ENCODE measurements at places on chromosomes 13 and 19.

DNA sequence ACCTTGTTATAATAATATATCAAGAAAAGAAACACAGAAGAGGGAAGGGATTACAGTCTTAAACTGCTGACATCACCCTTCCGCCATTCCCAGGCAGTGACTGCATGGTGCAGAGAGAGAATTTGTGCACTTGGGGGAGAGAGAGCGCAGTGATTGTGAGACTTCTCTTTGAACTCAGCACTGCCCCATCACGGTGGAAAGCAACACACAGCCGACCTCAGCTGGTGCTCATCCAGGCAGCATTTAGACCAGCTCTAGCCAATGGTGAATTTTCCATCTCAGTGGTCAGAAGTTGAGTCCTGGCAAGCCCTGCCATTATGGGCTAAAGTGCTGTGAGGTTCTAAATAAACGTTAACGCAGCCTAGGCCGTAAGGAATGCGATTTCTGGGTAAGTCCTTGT lies 1681.5 kb downstream of the EFNB2 start:
- no peak for DNase-seq

DNA sequence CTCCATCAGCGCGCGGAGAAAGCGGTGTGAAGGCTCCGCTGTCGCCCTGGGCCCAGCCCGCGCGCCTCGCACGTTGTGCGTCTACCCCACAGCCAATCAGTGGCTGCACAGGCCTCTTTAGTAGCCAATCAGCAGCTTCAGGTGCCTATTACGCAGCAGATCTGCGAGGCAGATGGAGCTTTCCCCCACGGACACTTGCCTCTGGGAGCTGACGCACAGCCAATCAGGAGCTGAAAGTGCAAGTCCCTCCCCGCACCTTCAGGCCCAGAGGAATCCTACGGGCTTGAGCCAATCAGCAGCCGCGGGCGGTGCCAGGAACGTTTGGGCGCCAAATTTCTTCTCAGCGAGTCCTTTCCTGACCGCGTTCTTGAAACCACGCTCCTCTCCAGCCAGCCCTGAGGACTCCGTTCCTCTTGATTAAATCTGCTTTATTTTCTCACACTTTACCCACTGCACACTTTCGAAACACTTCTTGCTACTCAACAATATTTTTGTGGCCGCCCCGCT lies 39.9 kb downstream of the SIGLEC7 start:
- DNase-seq: peak; percentile 29

- no peak for DNase-seq
These were observed 8.4 kb upstream of the HTR2A start for GRCh38 chr13:46905249-46905648.

- DNase-seq: no peak
These were observed 1.8 kb upstream of the SIGLEC12 start for GRCh38 chr19:51503286-51503817.

DNA sequence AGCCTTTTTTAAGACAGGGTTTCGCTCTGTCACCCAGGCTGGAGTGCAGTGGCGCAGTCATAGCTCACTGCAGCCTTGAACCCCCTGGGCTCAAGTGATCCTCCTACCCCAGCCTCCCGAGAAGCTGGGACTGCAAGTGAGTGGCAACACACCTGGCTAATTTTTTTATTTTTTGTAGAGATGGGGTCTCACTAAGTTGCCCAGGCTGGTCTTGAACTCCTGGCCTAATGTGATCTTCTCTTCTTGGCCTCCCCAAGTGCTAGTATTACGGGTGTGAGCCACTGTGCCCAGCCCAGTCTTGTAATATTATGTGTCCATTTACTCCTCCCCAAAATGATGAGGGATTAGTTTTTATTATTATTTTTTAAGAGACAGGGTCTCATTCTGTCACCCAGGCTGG lies 3.1 kb upstream of the LINGO3 start:
- DNase-seq: no peak
